D341Med (cell line): ENCODE measurements at places on chromosomes 6 and 20.

GRCh38 chr6:163507965-163508364, 93.4 kb downstream of the QKI start:
- no peak for DNase-seq

DNA sequence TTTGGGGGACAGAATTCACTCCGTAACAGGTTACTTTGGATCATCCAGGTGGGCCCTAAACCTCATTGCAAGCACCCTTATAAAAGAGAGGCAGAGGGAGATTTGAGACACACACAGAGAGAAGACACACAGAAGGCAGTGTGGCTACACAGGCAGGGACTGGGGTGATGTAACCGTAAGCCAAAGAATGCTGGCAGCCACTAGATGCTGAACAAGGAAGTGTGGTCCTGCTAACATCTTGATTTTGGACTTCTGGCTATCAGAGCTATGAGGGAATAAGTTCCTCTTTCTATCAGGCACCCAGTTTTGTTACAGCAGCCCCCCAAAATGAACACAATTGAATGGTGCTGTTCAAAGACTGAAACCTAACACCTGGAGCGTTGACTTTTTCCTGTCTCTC, 191.3 kb upstream of the MYLIP start:
- DNase-seq = no peak

GRCh38 chr20:11726026-11726425, 191.7 kb upstream of the BTBD3 start:
- no peak for DNase-seq

- no peak for DNase-seq
These were observed 4.0 kb downstream of the SOX18 start for GRCh38 chr20:64045346-64046011.

- no peak for DNase-seq
These were observed 93.8 kb upstream of the MARCKS start for GRCh38 chr6:113763311-113763766.

GRCh38 chr6:36110863-36111262, 19.4 kb upstream of the MAPK13 start:
- no peak for DNase-seq

GRCh38 chr6:23633996-23634395, 492.0 kb upstream of the NRSN1 start:
- DNase-seq = peak; percentile 58

- peak; percentile 45 for DNase-seq
These were observed 226.8 kb downstream of the UST start for GRCh38 chr6:148973538-148974208.

- no peak for DNase-seq
These were observed 759.2 kb upstream of the ADGRB3 start for GRCh38 chr6:67875877-67876383.

DNA sequence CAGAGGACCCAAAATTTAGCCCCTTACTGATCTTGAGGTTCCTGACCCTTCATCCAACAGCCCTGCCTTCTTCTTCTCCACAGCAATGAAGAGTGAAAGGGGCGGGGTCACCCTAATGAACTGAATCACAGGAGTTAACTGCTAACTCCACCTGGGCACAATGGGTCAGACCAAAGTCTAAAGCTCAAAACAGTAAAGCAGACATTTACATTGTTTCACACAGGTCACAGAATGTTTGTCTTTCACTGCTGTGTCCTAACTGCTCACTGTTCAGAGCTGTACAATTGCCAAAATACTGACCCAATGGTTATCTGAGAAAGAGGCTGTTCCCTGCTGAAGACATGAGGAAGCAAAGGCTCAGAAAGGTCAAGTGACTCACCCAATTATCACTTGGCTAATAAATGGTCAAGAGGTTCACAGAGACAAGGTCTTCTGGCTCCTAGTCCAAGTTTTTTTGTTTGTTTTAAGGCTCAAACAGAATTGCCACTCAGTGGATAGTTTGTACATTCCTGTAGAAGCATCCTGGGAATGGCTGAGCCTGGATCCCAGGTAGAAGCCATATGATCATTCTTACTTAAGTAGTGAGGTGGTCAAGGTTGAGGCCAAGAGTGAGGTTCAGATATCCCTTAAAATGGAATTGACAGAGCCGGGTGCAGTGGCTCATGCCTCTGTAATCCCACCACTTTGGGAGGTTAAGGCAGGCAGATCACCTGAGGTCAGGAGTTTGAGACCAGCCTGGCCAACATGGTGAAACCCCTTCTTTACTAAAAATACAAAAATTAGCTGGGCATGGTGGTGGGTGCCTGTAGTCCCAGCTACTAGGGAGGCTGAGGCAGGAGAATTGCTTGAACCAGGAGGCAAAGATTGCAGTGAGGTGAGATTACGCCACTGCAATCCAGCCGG, 35.1 kb upstream of the FAM83C start:
- DNase-seq = no peak

GRCh38 chr20:57826666-57827287, 117.0 kb upstream of the PMEPA1 start:
- DNase-seq = no peak

- no peak for DNase-seq
These were observed 60.5 kb downstream of the ZMYND8 start for GRCh38 chr20:47295921-47296426.

- DNase-seq = no peak
These were observed 208.3 kb downstream of the TMEM200A start for GRCh38 chr6:130574146-130574545.

GRCh38 chr20:41784209-41784958, 166.2 kb upstream of the CHD6 start:
- no peak for DNase-seq

- DNase-seq = no peak
These were observed 108.3 kb downstream of the CARMIL1 start for GRCh38 chr6:25387483-25387882.

DNA sequence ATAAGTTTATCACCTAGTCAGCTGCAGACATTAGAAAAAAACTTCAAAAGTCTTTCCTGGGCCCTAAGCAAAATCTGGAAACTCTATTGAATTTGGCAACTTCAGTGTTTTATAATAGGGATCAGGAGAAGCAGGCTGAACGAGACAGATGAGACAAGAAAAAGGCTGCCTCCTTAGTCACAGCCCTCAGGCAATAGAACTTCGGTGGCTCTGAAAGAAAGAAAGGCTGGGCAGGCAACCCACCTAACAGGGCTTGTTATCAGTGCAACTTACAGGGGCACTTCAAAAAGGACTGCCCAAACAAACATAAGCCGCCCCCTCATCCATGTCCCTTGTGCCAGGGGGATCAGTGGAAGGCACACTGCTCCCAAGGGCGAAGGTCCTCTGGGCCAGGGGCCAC, 657.9 kb upstream of the HS3ST5 start:
- no peak for DNase-seq

- DNase-seq = no peak
These were observed 86.5 kb upstream of the CENPW start for GRCh38 chr6:126253431-126253830.

DNA sequence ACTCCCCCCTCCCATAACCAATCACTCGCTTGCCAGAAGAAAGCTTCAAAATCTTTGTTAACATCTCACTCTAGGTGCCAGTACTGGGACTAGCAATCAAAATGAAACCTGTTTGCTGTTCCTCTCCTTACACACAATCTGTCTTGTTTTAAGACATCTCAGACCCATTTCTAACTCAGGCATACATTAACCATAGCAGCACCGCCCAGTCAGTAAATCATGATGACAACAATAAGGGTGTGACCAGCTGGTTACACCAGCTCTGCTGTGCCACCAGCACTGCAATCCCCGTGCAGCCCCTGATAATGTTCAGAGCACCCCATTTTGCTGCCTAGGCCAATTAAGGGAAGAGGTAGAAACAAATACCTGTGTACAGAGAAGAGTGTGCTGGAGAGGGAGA, 185.2 kb upstream of the TAB2 start:
- no peak for DNase-seq

- DNase-seq = no peak
These were observed 13.5 kb downstream of the PFDN4 start for GRCh38 chr20:54221353-54221752.

- DNase-seq = no peak
These were observed 543.4 kb downstream of the CD83 start for GRCh38 chr6:14660806-14661579.

DNA sequence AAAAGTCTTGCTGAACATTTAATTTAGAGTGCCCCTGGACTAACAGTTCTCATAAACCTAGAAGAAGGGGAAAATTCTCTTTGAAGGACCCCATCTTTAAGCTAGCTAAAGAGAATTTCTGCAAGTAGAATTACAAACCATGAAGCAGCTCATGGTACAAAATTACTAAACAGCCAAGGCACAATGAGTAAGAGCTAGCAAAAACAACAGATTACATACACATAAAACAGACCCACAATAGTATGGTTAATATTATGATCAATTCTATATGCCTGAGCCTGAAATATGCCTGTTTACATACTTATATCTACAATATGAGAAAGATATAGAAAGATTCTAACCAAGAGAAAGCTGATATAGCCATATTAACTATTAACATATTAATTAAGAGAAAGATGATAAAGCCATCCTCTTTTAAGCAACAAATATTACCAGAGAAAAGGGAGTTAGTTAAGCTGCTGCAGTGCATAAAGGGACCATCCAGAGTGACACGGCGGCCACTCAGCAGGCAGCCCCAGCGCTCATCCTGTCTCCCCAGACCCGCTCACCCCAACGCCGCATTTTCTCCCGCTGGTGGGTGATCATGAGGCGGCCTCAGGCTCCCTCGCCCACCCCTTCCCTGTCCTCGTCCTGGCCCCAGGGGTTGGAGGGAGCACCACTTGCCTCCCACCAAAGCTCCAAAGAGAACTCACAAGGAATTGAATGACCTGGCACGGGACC, 98.4 kb upstream of the CARMIL1 start:
- DNase-seq = no peak

DNA sequence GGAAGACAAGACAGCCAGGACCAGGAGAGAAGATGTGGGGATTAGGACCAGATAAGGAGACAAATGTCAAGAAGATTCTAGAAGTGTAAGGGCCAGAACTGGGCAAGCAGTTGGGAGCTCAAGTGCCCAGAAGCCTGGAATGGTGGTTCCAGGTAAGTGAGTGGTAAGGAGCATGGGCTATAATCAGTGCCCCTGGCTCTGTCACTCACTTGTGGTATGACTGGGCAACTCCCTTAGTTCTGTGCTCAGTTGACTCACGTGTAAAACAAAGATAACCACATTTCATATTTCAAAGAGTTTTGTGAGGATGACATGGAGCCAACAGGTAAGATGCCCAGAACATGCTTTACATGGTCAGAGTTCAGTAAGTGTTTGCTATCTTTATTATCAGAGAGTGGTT, 11.2 kb downstream of the CCDC167 start:
- no peak for DNase-seq

DNA sequence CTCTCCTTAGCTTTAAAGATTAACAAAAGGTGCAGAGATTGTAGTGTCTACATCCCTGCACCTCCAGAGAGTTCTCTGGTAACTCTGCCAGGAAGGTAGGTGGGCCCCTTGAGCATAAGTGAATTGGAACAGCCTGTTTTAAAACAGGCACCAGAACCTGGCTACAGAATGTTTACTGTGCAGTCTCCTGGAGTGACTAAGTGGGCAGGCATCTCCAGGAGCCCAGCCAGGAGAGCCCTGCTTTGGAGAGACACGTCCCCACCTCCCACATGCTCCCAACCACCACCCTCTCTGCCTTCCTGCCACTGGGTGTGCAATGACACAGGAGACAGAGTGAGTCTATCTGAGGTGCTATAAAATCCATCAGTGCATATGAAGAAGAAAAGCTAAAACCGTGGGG, 110.3 kb upstream of the EYA4 start:
- no peak for DNase-seq

GRCh38 chr6:104527311-104527710, 332.4 kb downstream of the HACE1 start:
- no peak for DNase-seq

DNA sequence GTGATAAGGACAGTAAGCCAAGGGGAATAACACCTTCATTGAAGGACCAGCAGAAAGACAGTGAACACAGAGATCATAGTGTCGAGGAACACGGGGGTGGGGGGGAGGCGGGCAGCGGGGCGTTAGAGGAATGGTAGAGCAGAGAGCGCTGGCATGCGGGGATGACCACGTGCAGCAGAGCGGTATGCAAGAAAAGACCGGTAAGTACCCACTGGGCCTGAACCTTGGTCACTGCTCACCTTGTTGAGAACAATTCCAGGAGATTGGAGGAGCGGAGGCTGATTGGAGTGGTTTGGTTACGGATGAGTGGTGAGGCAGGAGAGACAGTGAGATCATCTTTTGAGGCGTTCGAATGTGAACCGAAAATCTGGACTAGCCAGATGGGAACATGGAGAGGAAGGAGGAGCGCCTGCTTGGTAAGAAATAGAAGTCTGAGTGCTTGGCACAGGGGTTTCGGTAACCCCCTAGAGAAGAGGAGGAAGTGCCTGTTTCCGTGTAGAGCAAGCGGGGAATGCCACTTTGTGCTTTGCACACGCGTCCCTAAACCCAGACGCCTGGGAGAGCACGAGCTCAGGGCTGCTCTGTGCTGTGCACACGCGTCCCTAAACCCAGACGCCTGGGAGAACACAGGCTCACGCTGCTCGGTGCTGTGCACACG, 70.0 kb downstream of the FAM120B start:
- DNase-seq = no peak

DNA sequence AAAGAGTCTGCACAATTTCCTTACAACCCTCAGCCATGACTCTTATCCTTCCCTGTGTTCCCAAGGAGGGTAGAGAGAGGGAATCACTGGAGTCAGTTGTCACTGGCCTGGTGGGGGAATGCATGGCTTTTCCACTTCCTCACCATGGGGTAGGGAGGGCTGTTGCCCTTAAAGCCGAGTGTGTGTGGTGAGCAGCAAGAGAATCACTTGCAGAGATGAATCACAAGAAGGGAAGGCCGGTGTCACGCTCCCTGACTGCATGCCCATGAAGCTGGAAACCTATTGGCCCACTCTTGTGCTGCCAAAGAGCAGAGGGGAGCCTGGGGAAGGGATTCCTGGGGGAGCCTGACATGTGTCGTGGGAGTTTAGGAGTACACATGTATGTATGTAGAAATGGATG, 18.1 kb upstream of the BMP6 start:
- no peak for DNase-seq

DNA sequence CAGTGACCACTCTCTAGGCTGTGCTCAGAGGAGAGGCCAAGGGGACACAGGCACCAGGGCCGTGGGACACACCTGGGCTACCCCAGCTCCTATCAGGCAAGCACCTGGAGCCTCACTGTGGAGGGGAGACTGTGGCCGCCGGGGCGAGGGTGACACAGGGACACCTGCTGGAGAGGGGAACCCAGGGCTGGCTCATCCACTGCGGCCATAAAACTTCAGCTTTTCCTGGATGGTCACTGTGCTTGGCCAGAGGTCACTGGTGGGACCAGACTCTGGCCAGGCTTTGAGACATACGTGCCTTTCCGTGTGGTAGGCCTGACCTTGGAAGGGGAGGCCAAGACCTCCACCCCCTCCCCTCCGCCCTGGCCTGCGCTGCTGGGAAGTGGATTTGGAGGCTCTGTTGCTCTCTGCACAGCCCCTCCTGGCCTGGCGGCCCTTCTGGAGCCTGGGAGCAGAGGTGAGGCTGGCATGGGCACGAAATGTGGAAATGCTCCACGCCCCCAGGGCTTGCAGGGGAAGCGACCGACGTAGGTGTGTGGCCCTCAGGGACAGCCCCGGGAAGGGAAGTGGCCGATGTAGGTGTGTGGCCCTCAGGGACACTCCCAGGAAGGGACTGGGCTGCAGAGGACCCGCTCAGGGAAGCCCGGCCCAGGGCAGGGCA, 42.9 kb upstream of the BHLHE23 start:
- DNase-seq = no peak

GRCh38 chr6:136774228-136775041, 17.8 kb downstream of the MAP3K5 start:
- DNase-seq = no peak
